Activated CD8-positive, alpha-beta memory T cell treated with anti-CD3 and anti-CD28 coated beads, Interleukin-2, amount 10 ng/mL, durations not matched to agents 7 days and 5 days (primary cell): ENCODE measurements at places on chromosomes 2 and 18. TPM values are rescaled to one million over a fixed set of nuclear protein-coding genes. Genes with fewer than 3 reads are reported as not detected.

- no peak for DNase-seq
Observed at GRCh38 chr2:65407240-65407639, 25.2 kb downstream of the SPRED2 start.

DNA sequence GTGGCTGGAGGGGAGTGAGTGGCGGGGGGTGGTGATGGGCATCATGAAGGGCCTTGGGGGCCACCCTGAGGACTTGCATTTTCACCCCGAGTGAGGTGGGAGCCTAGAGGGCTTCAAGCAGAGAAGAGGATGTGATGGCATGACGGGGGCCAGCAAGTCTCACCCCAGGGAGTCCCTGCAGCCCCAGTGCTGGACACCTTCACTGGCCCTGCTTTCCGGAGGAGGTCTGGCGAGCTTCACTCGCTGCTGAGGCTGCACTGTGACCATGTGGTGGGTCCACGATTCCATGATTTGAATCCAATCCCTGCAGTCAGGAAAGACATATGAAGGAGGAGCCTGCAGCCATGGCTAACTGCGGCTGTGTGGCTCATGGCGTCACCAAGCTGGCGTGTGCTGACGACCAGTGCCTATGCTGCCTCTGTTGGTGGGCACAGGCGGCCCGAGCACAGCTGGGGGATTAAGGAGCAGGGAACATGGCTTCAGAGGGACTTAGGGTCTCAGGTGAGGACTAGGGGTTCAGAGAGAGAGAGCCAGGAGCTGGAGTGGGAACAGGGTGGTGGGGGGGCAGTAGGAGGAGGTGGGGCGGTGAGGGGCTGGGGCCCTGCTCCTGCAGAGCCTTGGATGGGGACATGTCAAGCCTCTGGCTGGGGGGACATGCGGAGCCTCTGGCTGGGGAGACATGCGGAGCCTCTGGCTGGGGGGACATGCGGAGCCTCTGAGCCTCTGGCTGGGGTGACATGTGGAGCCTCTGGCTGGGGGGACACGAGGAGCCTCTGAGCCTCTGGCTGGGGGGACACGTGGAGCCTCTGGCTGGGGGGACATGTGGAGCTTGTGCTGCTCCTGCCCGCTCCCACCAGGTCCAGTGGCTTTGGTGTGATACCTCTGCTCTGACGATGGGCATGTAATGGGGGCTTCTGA lies 3.6 kb downstream of the ZAP70 start:
- peak; percentile 55 for DNase-seq

LAMA1 gene
- total RNA-seq, result not detected

SERPINB4 gene
- not detected for total RNA-seq

- DNase-seq, result no peak
Observed at GRCh38 chr18:31977270-31977872, 34.4 kb upstream of the TRAPPC8 start.

- DNase-seq, result peak; percentile 57
Observed at GRCh38 chr2:241218131-241219029, 29.9 kb downstream of the ANO7 start.

C2orf69 gene
- 18.9 TPM for total RNA-seq

CD207 gene
- total RNA-seq, result not detected

- peak; percentile 66 for DNase-seq
Observed at GRCh38 chr2:26245810-26246209, 1.1 kb downstream of the HADHB start.

- peak; percentile 55 for DNase-seq
Observed at GRCh38 chr2:26605195-26605998, 35.8 kb downstream of the CIB4 start.

DNA sequence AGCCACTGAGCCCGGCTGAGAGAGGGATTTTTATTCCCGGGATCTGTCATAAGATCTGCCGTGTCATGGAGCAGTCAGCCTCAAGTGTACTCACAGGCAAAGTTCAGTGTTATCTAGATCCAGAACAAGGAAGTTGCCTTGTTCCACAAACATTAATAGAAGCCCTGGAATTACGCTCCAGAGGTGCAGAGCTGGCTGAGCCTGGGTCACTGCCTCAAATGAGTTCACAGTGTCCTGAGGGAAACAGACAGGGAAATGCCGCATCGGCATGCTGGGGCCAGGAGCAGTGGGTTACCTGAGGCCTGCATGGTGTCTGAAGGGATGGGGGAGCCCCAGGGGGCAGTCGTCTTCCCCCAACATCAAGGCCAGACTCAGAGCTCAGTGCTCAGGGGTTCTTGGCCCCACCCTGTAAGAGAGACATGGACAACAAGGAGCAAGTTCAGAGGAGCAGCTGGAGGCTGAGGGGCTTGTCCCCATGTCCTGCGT lies 42.7 kb upstream of the ODC1 start:
- no peak for DNase-seq

POTEE gene
- 0.32 TPM for total RNA-seq

GRCh38 chr2:239152916-239153305 lies 247.9 kb downstream of the HDAC4 start:
- no peak for DNase-seq

DNA sequence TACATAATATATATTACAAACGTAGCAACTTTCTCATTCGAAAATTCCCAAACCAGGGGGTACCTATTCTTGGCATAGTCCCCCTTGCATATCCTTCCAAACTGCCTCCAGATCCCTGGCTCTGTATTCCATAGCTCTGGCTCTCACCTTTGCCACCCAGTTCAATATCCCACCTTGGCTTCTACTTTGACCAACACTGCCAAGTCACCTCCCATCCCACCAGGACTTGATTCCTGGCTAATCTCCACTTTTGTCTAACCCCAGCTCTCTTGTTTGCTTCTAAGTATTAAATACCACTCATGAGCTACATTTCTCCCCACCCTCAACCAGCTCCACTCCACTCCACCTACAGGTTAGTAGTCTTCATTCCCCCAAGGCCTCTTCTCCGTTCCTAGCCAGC lies 103.2 kb upstream of the WDR75 start:
- no peak for DNase-seq

DAW1 gene
- total RNA-seq, result not detected

UPP2 gene
- not detected for total RNA-seq

DSG1 gene
- total RNA-seq, result not detected

NYAP2 gene
- total RNA-seq, result not detected

C2orf15 gene
- total RNA-seq, result 0.47 TPM

DNA sequence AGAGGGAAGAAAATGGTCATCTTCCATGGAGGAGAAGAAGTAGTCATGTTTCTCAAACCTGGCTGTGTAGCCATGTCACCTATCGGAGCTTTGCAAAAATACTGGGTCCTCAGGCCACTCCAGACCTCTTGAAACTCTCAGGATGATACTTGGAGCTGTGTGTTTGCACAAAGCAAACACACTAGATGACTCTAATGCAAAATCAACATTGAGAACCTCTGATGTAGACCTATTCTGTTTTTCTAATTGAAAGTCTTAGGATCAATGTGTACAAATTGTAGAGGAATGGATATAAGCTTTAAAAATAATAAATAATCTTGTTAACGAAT lies 444.3 kb downstream of the RND3 start:
- DNase-seq, result no peak

DNA sequence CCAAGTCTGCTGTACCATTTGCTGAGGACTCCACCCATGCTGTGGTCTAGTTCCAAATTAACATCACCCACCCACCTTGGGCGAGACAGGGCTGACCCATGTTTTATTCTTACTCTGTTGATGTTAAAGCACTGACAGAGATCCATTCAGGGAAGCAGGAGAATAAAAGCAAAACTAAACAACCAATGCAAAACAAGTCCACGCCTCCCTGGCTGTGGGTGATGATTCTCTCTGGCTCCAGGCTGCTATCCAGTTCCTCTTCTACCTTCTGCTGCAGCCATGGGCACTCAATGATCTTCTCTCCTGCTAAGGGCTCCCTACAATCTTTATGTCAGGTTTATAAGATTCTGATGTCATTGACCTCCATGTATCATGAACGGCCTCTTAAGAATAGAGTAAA lies 786.6 kb upstream of the ID2 start:
- no peak for DNase-seq

PSMA8 gene
- 0.82 TPM for total RNA-seq
